ENCODE measurements at places on chromosomes 4 and X.

GRCh38 chrX:154785716-154786115 is 19.6 kb downstream of the MPP1 start:
- DNase-seq, result no peak

GRCh38 chr4:130257271-130257670 is 1161.3 kb downstream of the C4orf33 start:
- no peak for DNase-seq

DNA sequence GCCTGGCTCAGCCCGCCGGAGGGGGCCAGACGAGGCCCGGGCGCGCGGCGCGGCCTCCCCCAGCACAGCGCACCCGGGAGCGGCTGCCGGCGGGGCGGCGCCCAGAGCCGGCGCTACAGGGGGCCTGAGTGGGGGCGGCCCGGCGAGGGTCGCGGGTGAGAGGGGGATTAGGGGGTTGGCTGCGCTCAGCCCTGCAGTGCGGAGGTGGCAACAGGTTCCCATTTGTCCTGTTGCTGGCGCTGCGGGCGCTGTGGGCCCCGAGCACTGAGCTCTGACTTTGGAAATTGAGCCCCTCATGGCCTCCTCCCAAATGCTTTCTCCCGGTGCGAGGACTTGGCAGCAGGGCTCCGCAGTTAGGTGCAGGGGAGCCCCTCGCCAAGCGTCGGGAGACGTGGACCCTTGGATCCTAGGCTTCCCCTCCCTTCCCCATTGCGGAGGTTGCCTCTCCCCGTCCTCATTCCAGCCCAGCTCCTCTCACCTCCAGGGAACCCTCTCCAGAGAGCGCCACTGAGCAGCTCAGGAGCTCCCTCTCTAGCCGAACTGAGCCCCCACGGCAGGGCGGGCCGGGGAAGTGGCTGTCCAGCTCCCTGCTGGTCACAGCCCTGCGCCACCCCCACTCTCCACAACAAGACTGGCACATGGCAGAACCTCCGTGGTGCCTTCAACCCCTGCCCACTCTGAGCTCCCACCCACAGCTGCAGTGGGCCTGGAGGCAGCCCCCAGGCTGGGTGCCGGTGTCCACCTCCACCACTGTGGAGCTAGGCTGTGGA is 2.5 kb upstream of the DUSP9 start:
- DNase-seq, result no peak

DNA sequence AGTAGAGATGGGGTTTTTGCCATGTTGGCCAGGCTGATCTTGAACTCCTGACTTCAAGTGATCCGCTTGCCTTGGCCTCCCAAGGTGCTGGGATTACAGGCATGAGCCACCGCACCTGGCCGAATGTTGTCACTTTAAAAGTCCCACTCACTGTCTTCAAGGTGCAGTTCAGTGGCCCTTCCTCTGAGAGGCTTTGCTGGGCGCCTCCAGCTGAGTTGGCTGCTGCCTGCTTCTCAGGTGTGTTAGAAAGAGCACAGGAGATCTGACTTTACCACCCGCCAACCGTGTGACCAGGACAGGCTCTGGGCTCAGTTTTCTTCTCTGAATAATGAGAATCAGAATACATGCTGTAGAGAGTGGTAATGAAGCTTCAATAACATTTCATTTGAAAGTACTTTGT is 207.4 kb downstream of the CEP135 start:
- DNase-seq, result no peak

- peak; percentile 56 for DNase-seq
These were observed 227.8 kb upstream of the SPRY1 start for GRCh38 chr4:123168812-123169211.

Measured in activated CD4-positive, alpha-beta T cell treated with anti-CD3 and anti-CD28 coated beads, Interleukin-10, Interleukin-2, amounts not matched to agents 100 ng/mL and 50 ng/mL, durations not matched to agents 16 hours and 8 hours (primary cell).